ENCODE measurements at places on chromosomes 11 and 22. TPM values are rescaled to one million over a fixed set of nuclear protein-coding genes. Genes with fewer than 3 reads are reported as not detected.

DNA sequence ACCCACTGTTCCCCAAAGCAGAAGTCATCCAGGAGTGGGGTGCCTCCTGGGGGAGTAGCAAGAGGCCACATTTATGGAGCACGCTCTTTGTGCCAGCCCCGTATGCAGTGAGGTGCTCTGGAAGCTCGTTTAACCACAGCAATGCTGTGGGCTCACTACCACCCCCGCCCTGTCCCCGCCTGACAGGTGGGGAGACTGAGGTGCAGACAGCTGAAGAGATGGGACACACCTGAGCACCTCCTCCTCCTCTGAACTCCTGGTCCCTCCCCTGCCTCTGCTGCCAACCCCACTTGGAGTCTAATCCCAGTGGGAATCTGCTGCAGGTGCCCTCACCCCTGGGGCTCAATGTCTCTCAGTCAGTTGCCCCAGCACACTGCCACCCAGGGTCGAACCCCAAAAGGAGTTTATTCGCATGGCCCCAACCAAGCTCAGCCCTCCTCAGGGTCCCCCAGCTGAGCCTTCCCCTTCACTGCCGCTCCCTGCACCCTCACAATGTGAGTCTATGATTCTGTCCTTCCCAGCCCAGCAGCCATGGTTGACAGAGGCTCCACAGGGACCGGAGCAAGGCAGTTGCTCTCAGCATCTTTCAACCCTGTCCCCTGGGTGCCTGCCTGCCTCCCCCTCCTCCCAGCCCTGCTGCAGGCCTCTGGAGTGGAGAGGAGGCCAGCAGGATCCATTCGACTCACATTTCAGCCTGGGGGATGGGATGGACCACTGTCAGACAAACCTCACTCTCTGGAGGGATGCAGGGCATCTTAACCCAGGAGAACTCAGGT, 13.3 kb upstream of the BCR start:
- no peak for DNase-seq

DNA sequence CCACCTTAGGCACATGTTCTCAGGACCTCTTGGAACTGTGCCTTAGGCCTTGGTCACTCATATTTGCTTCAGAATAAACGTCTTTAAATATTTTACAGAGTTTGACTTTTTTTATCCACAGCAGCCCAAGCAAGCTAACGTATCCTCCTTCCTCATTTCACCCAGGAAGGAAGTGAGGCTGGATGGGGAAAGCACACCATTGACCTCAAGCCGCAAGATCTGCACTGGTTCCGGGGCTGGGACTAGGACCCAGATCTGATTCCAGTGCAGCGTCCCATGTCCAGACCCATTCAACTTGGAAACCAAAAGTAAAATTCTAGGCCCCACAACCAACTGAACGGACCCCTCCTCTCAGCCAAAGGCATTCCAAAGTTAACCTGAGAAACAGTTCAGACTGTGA, 2.4 kb upstream of the LGALS12 start:
- DNase-seq, result no peak

- DNase-seq, result no peak
Observed at GRCh38 chr11:83818349-83818748, 532.2 kb upstream of the CCDC90B start.

DNA sequence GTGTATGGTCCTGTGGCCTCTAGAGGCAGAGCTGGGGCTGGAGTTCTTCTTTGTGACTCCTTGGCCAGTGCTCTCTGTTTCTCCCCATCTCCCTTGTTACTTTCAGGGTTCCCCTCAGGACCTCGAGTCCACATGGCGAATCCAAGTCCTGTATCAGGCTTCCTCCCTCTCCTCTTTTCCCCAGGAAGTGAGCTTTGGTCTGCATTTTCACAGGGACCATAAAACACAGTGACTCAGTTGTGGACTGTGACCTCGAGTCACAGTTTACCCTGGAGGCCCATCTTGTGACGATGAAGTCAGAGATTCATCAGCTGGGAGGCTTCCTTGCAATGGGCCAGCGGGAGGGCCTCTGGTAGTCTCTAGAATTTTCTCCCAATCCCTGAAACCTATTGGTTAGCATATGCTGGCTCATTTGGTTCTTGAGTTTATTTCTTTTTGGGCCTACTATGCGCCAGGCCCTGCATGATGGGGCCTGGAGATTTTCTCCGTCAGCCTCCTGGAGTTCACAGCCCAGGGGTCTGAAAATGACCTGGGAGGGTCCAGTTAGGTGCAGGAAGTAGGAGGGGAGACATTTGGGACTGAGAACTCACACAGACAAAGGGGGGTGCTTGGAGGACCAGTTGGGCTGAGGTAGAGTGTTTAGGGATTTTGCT, 100.8 kb downstream of the KIAA1671 start:
- no peak for DNase-seq

DNA sequence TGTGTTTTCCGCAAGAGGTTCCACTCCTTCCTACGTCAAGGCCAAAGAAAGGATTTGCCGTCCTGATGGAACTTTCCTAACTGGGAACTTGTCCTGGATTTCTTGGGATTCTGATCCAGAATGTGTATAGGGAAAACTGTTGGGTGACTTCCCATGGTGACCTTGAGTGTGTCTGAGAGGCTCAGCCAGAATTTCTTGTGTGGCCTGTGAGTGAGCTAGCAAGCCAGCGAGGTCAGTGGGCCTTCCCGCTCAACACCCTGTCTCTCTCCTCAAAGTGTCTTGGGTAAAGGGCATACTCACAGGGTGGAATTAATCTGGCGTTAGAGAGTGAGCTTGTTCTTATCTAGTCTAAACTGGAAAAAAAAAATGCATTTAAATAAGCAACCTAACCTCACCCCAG, 20.4 kb downstream of the ZNRF3 start:
- no peak for DNase-seq

GRCh38 chr11:2863276-2863618, 22.3 kb downstream of the CDKN1C start:
- no peak for DNase-seq

DNA sequence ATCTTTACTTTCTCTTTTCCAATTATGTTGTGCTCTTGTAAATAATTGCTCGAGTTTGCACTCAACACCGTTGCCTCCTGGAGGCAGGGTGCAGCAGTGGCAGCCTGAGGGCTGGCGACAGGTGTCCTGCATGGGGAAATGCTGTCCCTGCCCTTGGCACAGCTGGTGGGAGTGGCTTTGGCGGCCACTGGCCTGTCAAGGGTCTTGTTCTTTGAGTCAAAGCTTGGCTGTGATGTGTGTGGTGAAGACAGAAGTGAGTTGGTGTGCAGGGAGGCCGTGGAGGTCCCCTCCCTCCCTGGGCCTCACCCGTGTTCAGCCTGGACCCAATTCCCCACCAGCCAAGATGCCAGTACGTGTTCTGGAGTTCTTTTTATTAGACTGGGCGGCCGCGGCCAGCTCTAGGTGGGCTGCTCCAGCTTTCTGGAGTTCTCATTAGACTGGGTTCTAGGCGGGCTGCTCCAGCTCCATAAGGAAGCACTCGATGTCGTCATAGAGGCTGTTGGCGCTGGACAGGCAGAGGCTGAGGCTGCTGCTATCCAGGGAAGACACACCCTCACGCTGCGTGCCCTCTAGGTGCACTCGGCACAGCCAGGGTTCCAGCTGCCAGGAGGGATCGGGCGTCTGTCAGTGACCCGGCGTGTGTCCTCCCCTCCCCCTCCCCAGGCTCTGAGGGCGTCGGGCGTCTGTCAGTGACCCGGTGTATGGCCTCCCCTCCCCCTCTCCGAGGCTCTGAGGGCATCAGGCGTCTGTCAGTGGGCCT, 3.4 kb downstream of the IRF7 start:
- DNase-seq, result no peak

DNA sequence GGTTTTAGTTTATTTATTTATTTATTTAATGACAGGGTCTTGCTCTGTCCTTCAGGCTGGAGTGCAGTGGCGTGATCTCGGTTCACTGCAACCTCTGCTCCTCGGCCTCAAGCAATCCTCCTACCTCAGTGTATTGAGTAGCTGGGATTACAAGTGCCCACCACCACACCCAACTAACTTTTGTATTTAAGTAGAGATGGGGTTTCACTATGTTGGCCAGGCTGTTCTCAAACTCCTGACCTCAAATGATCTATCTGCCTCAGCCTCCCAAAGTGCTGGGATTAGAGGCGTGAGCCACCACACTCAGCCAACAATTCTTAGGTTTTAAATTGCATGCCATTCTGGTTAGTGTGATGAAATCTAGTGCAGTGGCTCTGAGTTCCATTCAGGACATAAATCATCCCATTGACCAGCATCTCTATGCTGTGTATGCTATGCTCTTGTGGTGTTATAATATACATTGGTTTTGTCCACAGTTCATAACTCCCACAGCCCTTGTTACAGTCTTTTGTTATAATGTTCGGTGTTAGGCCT, 28.5 kb downstream of the ZNF280B start:
- no peak for DNase-seq

- DNase-seq, result no peak
Observed at GRCh38 chr11:22681281-22681812, 14.9 kb downstream of the GAS2 start.

GRCh38 chr22:43343262-43343669, at the start of gene SCUBE1:
TSS of gene SCUBE1 (minus strand) at chr22:43343372. CDS start at chr22:43343261, 111 bp downstream.
- peak; percentile 72 for DNase-seq

GRCh38 chr22:41808400-41808799, 7.9 kb downstream of the CCDC134 start:
- no peak for DNase-seq

DNA sequence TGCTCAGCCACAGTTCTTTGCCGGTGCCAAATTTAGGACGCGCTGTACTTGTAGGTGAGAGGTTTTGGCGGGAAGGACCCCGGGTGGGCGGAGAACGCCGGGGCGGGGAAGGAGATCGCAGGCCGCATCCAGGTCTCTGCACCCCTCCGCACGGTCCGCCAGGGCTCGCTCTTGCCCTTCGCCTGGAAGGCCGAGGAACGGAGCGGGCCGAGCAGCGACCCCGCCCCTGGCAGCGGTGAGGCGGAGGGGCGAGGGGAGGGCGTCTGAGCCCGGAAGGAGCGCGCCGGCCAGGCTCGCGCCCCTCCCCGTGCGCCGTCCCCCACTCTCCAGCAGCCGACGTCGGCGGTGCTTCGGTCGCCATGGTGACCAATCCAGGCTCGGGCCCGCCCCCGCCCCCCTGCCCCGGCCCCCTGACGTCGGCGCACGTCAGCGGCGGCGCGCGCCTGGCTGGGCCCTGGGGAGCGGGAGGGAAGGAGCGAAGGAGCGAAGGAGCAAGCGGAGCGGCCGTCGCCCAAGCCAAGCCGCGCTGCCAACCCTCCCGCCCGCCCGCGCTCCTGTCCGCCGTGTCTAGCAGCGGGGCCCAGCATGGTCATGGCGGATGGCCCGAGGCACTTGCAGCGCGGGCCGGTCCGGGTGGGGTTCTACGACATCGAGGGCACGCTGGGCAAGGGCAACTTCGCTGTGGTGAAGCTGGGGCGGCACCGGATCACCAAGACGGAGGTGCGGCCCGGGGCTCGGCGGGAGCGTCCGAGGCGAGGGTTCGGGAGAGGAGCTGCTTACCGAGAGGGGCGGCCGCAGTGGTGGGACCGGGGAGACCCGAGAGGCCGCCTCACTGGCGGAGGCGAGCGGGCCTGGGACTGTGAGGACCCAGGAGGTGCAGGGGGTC, at the start of gene SIK2:
TSS of gene SIK2 (plus strand) at position 471 of the 886 bp plus-strand sequence. CDS start at position 586, 115 bp downstream.
- DNase-seq, result peak; percentile 96

DNA sequence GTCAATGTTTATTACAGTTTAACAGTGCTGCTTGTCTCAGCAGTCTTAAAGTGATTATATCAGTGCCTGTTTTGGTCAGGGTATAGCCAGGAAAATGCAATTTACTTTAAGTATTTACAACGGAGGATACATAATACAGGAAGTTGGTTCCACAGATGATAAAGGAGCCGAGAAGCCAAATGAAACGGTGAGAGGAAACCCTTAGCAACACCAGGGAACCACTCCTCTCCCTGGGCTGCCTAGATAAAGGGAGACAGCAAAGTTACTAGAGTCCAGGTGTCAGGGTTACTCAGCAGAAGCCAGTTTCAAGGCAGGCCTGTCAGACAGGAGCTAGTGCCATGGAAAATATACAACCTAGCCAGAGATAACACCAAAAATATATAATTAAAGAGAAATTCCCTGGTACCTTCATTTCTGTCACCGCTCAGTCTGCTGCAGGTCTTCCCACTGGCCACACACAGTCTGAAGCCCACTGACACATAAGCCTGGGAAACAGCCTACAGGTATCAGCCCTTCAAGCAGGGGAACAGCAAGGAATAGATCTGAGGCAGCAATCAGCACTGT, 55.5 kb downstream of the FAM76B start:
- DNase-seq, result no peak

- DNase-seq, result no peak
Observed at GRCh38 chr11:117574551-117574950, 222.5 kb downstream of the DSCAML1 start.

DNA sequence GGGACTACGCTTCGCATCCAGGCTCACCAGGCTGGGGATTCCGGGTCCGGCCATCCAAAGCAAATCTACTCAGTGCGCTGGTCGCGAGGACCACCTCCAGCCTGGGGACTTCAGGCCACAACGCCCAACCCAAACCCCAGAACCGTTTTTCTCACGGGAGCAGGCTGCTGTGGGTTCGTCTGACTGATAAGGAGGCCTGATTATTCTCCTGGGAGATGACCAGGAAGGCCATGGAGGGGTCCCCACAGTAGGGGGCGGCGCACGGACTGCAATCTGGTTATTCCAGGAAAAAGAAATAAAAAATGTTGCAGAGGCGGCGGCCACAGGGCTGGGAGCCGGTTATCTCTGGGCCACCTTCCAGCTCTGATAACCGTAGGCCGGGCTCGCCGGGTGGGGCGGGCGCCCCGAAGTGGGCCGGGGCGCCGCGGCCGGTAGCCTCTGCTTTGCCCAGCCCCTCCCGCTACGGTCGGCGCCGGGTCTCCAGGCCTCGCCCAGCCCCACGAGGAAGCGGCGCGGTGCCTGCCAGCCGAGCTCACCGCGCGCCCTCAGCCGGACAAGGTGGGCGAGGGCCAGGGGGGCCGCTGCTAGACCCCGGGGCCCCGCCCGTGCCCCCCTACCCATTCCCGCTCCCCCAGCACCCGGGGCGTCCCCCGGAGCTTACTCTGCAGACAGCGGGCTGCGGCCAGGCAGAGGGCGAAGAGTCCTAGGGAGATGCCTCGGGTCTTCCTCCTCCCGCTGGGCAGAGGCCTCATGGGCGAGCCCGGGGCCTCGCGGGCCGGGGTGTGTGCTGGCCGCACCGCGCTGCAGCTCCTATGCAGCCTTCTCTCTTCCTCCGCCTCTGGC, 446 bp downstream of the VSTM5 start:
- DNase-seq, result peak; percentile 34

- DNase-seq, result no peak
Observed at GRCh38 chr11:62752994-62753735, 795 bp downstream of the ZBTB3 start.

DNA sequence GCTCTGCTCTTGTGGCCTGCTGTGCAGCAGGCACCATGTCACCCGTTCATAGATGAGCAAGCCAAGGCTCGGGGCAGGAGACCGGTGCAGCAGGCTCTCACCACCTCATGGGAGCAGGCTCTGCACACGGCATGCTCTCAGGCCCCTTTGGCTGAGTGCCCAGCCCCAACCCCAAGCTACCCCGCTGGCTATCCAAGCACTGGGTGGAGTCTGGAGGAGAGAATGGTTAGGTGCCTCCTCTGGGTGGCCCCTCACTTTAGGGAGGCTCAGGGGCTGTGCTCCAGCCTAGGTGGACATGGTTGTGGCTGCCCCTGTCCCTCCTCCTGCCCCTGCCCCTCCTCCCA, 199.9 kb downstream of the IGLL1 start:
- no peak for DNase-seq

- DNase-seq, result no peak
Observed at GRCh38 chr11:73001615-73002014, 140.5 kb downstream of the FCHSD2 start.

Gene CECR2
- polyA plus RNA-seq, result 12.3 TPM

Gene PTGDR2
- 0.34 TPM for polyA plus RNA-seq

Gene IGSF9B
- 6.3 TPM for polyA plus RNA-seq

Gene ACP2
- 54.4 TPM for polyA plus RNA-seq

Gene NPAS4
- polyA plus RNA-seq, result 0.10 TPM

Gene P2RX3
- 1.4 TPM for polyA plus RNA-seq

Gene TMEM45B
- 28.9 TPM for polyA plus RNA-seq

Gene CBLIF
- 0.27 TPM for polyA plus RNA-seq

Gene PRR33
- polyA plus RNA-seq, result 0.11 TPM

Gene CRACR2B
- 16.7 TPM for polyA plus RNA-seq

Gene FGF4
- not detected for polyA plus RNA-seq
